Epithelial cell of alveolus of lung (primary cell): ENCODE measurements at places on chromosomes 6 and 20. TPM values are rescaled to one million over a fixed set of nuclear protein-coding genes. Genes with fewer than 3 reads are reported as not detected.

The GRM1 gene
- total RNA-seq, result 0.08 TPM in 1 of 2 replicates, not detected in the other

The PRSS16 gene
- total RNA-seq, result 0.39 TPM in 1 of 2 replicates, not detected in the other

The CLPSL1 gene
- not detected in 2 replicates for total RNA-seq

The C20orf141 gene
- not detected in 2 replicates for total RNA-seq
